ENCODE measurements at places on chromosomes 13 and 19.

- no peak for DNase-seq
Measured at GRCh38 chr13:93589788-93590187, 363.2 kb downstream of the GPC6 start.

DNA sequence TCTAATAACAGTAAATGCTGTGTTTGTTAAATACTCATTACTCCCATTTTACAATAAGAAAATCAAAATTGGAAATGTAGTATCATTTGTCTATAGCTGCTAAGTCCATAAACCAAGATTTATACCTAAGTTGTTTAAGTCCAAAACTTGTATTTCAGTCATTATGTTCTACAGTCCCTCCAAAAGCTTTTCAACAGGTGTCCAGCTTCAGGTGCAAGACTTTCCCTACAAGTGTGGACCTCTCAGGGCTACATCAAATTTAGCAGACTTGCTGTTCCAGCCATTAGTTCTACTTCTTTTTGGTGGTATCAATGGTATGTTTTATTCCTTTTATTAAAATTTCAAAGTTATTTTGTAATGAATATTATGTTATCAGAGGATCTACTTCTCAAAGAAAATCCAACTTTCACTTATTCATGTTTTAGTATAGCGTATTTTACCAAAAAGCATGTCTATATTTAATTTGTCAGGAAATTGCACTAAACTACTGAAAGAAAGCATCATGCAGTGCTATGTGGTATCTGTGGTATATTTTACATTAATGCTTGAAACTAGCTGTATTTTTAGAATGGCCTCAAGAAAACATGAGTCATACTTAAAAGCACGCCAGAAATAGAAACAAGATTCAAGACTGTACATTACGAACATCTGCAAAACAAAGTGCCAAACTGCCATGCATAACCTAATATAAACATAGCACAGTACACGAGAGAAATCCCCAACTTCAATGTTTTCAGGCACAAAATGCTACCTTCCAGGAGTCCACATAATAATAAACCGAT lies 44.5 kb downstream of the VWA8 start:
- DNase-seq = no peak

GRCh38 chr13:71865874-71866334 lies 1.1 kb downstream of the DACH1 start:
- peak; percentile 49 for DNase-seq

GRCh38 chr19:39939556-39939955 lies 5.1 kb upstream of the FCGBP start:
- DNase-seq = no peak

- no peak for DNase-seq
Measured at GRCh38 chr13:95222733-95223018, 78.6 kb downstream of the ABCC4 start.
